ENCODE measurements at places on chromosomes 6 and 20.

GRCh38 chr20:11329271-11329670 is 588.4 kb upstream of the BTBD3 start:
- DNase-seq, result no peak

DNA sequence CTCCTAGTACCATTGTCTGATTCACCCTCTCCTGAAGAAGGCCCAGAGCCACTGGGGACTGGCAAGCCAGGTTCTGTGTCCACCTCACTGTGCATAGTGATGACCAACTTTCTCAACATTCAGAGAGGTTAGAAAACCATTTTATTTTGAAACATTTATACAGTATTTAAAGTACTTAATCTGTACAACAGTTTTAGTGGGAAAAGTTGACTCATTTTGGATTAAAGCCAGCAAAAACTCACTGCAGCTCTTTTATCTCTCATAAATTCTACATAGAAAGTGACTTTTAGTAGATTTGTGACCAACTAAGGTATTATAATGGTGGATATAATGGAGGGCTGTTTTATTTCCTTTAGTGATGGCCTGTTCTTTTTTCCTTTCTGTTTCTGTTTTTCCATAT is 9.7 kb downstream of the TULP4 start:
- DNase-seq, result no peak

DNA sequence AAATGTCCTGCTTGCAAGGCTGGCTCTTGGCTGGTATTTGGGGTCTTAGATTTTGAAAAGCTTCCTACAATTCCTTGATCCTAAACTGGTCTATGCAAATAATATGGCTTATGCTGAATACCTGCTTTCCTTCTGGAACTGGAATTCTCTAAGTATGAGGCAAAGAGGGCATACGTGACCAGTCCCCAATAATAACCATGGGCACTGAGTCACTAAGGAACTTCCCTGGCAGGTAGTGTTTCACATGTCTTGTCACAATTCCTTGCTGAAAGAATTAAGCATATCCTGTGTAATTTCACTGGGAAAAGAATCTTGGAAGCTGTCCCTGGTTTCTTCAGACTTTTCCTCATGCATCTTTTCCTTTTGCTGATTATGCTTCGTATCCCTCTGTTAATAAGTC is 106.5 kb downstream of the MMS22L start:
- DNase-seq, result no peak

- DNase-seq, result no peak
Measured at GRCh38 chr6:128600397-128600951, 80.1 kb upstream of the PTPRK start.

Measured in right renal cortex interstitium (tissue), 3 donors.